ENCODE measurements at places on chromosomes 5 and 9.

DNA sequence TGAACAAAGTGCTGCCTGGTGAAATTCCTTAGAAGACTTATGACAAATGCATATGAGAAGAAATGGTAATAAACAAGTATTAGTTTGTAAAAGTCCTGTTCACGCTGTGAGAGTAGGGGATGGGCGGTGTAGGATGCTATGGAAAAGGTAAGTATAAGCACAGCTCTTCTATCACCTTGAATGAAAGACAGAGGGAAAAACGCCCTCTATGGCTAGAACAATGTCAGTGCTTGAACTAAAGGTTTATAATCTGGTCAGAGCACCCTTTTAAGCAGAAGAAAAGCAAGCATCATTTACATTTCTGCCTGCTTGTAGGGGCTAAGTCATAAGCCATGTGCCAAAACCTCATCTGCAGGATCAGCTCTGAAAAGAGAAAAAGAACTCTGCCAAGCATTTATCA lies 115.2 kb downstream of the LHFPL2 start:
- no peak for DNase-seq

GRCh38 chr5:80711938-80712337 lies 57.2 kb upstream of the DHFR start:
- no peak for DNase-seq

GRCh38 chr5:36441280-36441679 lies 139.6 kb upstream of the RANBP3L start:
- DNase-seq = no peak

GRCh38 chr5:173451031-173451430 lies 122.8 kb upstream of the STC2 start:
- DNase-seq = no peak

GRCh38 chr5:174149426-174149825 lies 103.9 kb downstream of the NSG2 start:
- DNase-seq = no peak

DNA sequence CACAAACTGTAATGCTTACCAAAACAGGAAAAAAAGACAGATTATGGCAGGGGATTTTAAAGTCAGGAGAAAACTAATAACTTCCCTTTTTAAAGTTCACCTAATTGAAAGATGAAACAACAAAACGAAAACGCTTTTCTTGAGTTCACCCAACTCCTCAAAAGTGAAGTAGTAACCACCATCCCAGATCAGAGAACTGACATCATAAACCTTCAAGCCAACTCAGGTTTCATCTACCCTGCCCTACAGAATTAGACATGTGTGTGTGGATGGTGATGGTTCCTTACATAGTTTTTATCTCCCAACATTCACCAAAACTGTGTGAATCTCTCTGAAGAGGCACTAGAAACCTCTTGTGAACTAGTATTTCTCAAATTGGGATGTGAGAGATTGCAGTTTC lies 195.2 kb upstream of the PTGER4 start:
- no peak for DNase-seq

- no peak for DNase-seq
Observed at GRCh38 chr9:80951675-80952074, 737.7 kb downstream of the TLE1 start.

- DNase-seq = no peak
Observed at GRCh38 chr9:129386812-129387177, 208.7 kb upstream of the IER5L start.

DNA sequence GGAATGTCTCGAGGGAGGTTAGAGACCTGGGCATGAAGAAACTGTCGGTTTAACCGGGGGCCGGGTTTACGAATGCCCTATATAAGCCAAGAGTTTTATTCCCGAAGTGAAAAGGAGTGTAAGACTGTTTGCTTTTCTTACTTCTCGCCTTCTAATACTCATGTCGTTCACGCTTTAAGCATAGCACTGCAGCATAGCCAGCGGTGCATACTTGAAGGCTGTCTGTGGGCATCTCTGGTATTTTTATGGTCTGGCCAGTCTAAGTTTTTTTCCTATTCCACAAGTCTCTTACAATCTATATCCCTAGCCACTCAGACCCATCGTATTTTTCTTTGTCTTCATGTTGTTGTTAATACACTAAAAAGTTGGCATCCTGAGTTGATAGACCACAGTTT lies 1.2 kb downstream of the UHRF2 start:
- no peak for DNase-seq

- DNase-seq = no peak
Observed at GRCh38 chr9:129548571-129549135, 72.2 kb downstream of the C9orf50 start.

GRCh38 chr5:123303802-123304201 lies 119.4 kb downstream of the CEP120 start:
- DNase-seq = no peak

- no peak for DNase-seq
Observed at GRCh38 chr5:3139499-3139931, 388.0 kb upstream of the IRX2 start.

GRCh38 chr5:135745897-135746500 lies 88.5 kb upstream of the SLC25A48 start:
- no peak for DNase-seq

GRCh38 chr5:60520451-60521227 lies 179.3 kb downstream of the DEPDC1B start:
- DNase-seq = no peak

GRCh38 chr5:40960037-40960436 lies 50.7 kb downstream of the C7 start:
- no peak for DNase-seq

DNA sequence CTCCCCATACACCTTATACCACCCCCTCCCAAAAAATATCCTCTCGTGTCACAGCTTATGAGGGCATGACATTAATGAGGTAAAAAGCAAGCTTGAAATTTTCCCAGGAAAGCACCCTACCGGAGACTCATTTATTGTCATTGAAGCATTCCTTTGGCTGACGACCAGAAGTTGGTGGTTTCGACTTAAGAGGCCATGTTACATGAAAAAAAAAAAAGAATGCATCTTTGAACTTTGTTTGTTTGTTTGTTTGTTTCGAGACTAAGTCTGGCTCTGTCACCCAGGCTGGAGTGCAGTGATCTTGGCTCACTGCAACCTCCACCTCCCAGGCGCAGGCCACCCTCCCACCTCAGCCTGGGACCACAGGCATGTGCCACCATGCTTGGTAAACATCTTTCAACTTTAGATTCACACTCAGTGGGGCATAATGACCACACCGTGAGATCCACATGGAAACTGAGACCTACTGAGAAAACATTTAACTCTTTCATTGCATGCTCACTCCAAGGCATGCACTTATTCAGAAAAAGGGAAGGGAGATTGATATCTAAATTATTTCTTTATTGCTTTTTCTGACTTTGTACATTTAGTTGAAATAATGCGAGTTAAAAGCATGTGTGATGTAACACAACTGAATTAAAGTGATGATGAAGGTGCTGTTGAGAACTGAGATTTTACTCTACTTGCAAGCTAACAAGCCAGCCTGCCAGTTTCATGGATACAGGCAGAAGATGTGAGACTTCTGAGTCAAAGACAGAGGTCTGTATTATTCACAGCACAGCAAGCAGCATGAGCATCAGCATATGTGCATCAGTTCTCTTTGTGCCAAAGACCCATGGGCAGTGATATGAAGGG lies 5.1 kb upstream of the RAB14 start:
- no peak for DNase-seq

GRCh38 chr9:96453625-96454024 lies 3.7 kb downstream of the HABP4 start:
- no peak for DNase-seq

DNA sequence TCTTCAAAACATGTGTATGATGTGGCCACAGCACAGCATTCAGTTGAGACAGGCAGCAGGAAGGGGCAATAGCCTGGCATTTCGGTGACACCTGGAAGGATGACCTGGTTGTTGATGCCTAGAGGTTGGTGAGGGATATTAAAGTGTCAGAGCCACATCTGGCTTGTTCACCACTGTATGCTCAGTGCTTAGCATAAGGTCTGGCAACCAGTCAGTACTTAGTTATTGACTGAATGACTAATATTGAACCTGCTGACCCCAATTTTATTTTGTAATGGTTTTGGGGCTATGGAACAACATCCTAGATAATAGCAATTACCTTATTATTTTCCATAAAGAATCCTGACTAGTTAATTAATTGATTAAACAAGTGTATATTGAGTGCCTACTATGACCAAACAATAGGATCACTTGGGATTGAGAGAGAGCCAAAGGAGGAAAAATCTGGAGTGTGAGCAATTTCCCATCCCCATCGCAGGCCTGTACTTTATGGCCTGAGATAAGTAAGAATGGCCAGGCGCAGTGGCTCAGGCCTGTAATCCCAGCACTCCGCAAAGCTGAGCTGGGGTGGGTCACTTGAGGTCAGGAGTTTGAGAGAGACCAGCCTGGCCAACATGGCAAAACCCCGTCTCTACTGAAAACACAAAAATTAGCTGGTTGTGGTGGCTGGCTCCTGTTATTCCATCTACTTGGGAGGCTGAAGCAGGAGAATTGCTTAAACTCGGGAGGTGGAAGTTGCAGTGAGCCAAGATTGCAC lies 85.4 kb upstream of the PLPP1 start:
- no peak for DNase-seq

DNA sequence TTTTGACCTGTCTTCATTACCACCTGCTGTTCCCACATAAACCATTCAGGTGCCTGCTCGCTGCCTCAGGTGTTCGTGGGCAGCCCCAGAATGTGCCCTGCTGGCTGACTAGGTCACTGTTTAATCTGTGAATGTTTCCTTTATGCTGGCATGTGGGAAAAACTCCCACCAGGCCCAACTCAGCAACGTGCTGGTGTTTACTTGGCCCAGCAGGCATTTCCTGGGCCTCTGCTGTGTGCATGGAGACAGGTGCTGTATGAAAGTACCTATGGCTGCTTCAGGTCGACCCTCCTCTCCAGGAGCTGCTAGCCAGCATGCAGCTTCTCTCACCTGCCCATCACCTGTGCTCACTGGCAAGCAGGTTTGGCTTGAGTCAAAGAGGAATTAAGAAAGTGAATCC lies 65.8 kb downstream of the RAD23B start:
- no peak for DNase-seq
